ENCODE measurements at places on chromosomes 4 and X.

DNA sequence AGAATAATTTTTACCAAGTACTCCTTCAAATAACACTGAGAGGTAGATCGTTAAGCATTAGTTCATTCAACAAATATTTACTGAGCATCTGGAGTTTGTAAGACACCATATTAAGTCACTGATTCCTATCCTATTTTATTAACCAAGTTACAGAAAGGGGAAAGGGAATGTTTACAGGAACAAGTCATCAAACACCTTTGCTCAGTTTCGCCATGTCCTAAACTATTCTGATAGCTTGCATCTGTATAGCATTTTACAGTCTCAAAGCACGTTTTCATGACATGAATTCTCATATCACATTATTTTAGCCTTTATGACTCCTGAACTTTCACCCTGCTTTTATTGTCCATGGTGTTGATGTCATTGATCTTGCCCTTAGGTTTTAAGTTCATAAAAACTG lies 89.2 kb downstream of the AREG start:
- no peak for DNase-seq

GRCh38 chr4:126582737-126583136 lies 1050.0 kb upstream of the INTU start:
- no peak for DNase-seq

DNA sequence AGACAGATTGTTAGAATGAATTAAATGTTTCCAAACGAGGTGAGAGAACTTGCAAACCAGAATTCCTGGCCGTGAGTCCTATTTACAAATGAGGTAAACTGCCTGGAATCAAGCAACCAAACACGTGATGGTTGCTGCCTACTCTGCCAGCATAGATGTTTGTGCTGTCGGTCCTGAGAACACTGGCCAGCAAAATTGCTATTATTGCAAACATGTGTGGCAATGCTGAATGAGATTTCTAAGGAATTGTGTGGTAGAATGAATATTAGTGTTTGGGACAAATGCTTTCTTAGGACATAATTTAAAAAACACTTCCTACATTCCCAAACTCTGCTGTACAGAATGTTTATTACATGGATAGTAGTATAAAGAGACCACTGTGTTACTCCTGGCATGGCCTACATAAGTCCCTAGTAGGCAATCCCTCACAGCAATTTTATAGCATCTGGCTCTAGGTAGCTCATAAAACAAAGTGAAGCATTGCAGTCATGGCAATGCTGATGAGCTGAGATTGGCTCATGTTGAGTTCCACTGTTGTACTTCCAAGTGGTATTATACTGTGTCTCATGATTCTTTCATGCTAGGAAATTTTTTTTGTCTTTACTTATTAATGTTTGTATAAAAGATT lies 605.2 kb upstream of the EPHA5 start:
- no peak for DNase-seq

- DNase-seq, result no peak
Measured at GRCh38 chr4:113179091-113179490, 129.6 kb downstream of the ANK2 start.

GRCh38 chrX:71626576-71626975 lies 8.3 kb upstream of the CXCR3 start:
- no peak for DNase-seq

DNA sequence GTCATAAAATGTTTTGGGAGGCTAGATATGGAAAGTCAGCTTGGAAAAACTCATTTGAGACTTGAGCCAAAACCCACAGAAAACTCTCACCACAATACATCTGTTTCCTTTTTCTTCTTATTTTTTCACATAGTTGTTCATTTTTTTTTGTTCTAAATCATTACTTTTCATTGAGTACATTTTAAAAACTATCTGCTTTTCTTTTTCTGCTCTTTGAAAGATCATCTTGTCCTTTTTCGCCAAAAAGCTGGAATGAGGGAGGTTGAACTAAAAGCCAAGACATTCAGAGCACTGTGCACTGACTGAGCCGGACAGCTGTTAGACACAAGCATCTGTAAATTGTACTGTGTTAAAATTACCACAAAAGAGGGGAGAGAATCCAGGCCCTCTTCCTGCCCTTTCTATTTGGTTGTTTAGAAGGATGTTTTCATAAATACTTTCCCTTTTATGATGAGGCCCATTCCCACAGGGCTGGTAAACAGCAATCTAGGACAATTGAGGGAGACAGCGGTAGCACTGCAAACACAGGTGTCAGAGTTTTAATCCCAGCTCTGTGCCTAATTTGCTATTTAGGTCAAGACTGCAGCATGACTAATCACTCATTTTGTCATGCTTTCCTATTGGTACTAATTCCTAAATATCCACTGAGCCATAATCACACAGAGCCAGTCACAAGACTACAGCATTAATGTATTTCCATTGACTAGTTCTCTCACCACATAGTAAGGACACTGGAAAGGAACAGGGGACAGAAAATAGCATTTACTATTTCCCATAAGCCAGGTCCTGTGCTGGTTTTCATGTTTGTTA lies 7.3 kb upstream of the RNF150 start:
- no peak for DNase-seq

DNA sequence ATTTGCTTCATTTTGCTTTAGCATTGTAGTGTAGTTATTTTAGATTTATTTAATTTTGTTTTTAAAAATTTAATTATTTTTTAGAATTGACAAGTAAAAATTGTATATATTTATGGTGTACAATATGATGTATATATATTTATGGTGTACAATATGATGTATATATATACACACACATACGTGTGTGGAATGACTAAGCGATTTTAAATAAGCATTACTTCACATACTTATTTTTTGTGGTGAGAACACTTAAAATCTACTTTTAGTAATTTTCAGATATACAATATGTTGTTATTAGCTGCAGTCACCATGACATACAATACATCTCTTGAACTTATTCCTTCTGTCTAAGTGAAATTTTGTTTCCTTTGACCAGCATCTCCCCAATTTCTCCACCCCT lies 172.9 kb downstream of the SPRY1 start:
- no peak for DNase-seq

- peak; percentile 13 for DNase-seq
Measured at GRCh38 chr4:57639561-57640382, 529.6 kb upstream of the IGFBP7 start.

- no peak for DNase-seq
Measured at GRCh38 chrX:20980426-20980825, 393.8 kb upstream of the CNKSR2 start.

DNA sequence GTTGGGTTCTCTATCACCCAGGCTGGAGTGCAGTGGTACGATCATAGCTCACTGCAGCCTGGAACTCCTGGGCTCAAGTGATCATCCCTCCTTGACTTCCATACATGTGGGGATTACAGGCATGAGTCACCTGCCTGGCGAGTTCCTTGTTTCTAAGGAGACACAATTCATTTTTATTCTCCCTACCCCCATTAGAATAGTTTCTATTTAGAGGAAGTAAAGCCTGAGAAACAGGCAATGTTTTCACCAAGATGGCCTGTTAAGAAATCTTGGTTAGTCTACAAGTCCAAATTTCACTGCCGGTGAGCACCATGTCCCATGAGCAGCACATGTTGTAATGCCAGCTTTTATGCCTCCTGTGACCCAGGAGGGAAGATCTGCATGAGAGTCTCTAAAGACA lies 5.7 kb downstream of the CYBB start:
- no peak for DNase-seq

- no peak for DNase-seq
Measured at GRCh38 chr4:26803211-26803861, 57.3 kb upstream of the STIM2 start.

Data from renal cortex interstitium (tissue), 15 donors.